ENCODE measurements at places on chromosomes 3 and 15.

DNA sequence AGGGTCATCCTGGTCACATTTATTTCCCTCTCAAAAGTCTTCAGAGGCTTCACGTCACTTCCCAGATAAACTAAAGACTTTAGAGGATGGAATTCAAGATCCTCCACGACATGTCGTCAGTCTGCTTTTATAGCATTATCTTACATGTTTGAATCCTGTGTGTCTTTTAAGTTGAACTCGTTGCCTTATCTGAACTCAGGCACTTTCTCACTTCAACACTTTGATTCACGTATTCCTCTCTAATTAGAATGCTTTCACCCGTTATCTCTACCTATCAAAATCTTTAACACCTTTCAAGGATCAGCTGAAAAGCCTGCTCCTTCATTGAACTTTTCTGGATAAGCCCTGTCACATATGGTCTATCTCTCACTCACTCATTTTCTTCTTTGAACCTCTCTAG, 97.1 kb downstream of the MAP2K5 start:
- DNase-seq, result no peak

GRCh38 chr15:83087576-83087975, 19.9 kb upstream of the TM6SF1 start:
- DNase-seq, result no peak

GRCh38 chr15:67178569-67179210, 75.8 kb downstream of the AAGAB start:
- no peak for DNase-seq

DNA sequence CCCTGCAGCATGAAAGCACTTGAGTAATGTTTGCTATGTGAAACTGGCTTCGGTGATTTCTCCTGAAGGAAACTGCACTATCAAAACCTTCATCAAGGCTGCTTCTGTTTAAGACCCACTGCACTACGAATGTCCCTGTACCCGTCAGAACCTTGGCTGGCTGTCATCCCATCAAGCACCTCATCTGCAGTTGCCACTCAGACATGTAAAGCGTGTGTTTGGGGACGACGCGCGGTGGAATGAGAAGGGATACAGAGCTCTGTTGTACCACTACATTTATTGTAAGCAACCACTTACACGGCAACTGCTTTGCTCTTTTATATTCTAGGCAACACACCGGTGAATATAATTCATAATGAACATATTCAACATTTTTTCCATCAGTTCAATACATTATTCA, 147.6 kb downstream of the TIGIT start:
- DNase-seq, result no peak
